ENCODE measurements at places on chromosomes 5 and 9.

DNA sequence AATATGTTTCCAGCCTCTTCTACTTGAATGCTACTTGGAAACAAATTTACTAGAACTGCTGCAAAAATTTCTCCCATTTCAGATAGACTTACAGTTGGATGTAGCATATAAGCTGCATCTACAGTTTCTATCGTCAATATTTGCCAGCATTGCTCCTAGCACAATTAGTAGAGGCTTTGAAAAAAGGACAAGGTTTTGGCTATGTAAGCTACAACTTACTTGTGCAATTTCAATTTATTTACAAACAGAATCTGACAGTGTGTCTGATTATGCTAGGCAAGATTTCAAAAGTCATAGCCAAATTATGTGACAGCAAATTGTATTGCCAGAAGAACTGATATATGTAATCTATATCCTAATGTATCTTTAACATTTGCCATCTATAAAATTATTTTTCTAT lies 628.4 kb upstream of the FAM174A start:
- DNase-seq: no peak

GRCh38 chr5:9108162-9108561 lies 437.7 kb downstream of the SEMA5A start:
- DNase-seq: no peak

DNA sequence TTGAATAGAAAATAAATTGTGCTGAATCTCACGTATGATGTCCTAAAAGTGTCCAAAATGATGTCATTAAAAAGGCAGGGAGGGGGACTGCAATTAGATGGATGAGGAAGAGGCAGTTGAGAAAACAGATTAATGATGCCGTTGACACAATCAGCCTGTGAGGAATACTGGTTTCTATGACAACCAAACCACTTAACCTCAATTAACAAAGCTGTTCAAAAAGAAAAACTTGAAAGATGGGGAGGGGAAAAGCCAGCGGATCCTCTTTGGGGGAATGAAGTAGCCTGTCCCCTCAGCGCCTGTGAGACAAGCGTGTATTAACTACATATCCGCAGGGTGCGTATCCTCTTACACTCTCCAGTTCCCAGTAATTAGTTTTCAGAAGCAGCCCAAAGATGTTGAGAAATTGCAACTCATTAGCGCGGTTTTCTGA lies 160.7 kb downstream of the TTC39B start:
- DNase-seq: no peak

- peak; percentile 33 for DNase-seq
Observed at GRCh38 chr5:170522211-170523141, 18.7 kb downstream of the KCNIP1 start.

- DNase-seq: peak; percentile 66
Observed at GRCh38 chr5:9715891-9716335, 85.8 kb upstream of the TAS2R1 start.

DNA sequence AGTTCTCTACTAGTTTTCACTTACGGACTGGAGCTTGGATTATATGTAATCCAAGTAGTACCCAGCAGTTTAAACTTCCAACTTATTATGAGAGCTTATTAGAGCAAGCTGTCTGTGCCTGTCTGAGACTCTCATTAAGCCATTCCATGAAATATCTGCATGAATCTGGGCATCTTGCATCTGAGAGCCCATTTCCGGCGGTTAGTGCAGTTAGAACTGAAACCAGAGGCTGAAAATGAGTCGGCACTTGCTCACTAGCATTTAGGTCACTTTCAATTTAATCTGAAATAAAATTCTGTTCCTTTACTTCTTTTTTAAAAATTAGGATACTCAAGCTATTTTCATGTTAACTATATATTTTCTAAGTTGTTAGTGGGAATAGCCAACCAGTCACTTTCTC lies 102.2 kb downstream of the MEGF10 start:
- DNase-seq: no peak

GRCh38 chr9:109619310-109619709 lies 121.2 kb upstream of the PTPN3 start:
- no peak for DNase-seq

DNA sequence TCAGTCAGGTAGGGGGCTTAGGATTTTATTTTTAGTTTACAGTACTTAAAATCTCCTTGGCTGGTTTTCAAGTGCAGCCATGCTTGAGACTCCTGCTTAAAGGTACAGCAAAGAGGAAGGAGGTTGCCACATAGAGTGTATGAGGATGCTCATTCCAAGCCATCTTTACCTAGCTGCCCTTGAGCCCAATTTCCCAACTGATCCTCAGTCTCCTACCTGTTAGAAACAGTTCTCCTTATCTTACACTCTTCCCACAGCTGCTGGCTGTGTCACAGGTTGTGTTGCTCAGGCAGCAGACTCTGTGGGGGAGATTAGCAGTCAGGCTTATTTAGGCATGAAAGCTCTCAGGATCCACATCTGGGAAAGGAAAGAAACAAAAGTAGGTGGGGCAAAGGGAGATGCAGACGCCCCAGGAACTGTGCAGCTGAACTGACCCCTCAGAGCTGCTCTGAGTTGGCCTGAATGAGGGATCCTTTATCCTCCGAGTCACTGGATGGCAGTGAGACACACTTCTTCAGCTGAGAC lies 95.1 kb downstream of the NMUR2 start:
- DNase-seq: no peak

GRCh38 chr5:168254013-168254693 lies 37.3 kb upstream of the WWC1 start:
- DNase-seq: no peak

- no peak for DNase-seq
Observed at GRCh38 chr5:98066910-98067309, 706.6 kb upstream of the RGMB start.

DNA sequence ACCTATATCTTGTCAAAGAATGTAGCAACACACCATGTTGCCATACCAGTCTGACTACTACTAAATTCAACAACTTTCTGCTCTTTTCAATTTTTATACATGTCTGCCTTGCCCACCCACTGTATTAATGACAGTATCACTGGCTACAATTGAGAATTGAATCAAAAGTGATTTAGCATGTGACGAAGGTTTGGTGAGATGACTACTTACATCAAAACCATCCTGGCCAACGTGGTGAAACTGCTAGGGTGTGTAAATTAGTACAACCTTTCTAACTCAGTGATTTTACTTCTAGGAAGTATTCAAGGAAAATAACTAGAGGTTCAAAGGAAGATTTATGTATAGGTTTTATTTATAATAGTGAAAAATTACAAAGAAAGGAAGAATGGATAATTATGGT lies 109.8 kb downstream of the UNC13B start:
- no peak for DNase-seq

GRCh38 chr5:23223846-23224245 lies 283.6 kb upstream of the PRDM9 start:
- no peak for DNase-seq

DNA sequence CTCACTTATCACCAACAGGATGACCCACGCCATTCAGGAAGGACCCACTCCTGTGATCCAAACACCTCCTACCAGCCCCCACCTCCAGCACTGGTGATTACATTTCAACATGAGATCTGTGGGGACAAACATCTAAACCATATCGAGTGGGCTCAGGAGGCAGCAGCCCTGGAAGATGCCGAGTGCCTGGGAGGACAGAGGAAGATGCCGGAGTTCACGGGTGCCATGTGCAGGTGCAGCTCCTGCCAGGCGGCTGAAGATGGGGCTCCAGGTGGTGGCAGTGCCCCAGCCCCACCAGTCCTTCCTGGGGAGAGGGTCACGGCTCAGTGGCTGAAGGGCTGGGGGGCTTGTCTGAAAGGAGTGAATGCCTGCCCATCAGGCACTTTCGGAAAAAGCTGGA lies 6.1 kb upstream of the CEP72 start:
- DNase-seq: no peak

- DNase-seq: peak; percentile 70
Observed at GRCh38 chr5:38598994-38599617, 42.7 kb upstream of the LIFR start.

DNA sequence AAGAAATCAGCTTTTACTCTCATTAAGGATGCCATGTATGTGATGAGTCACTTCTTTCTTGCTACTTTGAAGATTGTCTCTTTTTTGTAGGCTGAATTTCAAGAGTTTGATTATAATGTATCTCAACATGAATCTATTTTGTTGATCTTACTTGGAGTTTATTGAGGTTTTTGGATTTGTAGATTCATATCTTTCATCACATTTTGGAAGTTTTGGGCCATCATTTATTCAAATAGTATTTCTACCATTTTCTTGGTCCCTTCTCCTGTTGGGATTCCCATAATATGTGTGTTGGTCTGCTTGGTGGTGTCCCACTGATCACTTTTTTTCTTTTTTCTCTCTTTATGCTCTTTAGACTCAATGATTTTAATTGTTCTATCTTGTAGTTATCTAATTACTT lies 116.3 kb downstream of the CNTLN start:
- DNase-seq: no peak

DNA sequence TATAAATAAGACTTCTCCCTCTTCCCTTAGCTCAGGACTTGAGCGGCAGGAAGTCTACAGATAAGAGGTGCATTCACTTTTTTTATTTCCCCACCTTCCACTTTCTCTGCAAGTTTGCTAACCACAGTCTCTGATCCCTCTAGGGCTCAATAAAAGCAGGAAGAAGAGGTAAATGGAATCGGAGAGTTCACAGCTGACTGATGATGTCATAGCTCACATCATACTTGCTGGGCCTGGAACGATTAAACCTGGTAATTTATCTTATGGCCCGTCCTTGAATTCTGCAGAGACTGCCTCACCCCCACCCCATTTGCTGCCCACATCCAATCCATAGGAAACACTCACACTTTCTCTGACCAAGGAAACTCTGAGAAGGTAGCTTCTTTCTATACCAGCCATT lies 62.9 kb downstream of the DRD1 start:
- DNase-seq: no peak

GRCh38 chr9:136707849-136708517 lies 4.4 kb upstream of the DIPK1B start:
- no peak for DNase-seq

- DNase-seq: no peak
Observed at GRCh38 chr5:97600486-97600885, 417.4 kb upstream of the RIOK2 start.
